RCC 7860 (cell line): ENCODE measurements at places on chromosomes 12 and 14.
A peak's percentile ranks its signal among the peaks of the same experiment; 100 is the strongest.

GRCh38 chr14:62957562-62957961, 87.7 kb downstream of the KCNH5 start:
- DNase-seq = peak; percentile 59

GRCh38 chr12:31742891-31743290, 14.1 kb upstream of the AMN1 start:
- no peak for DNase-seq

DNA sequence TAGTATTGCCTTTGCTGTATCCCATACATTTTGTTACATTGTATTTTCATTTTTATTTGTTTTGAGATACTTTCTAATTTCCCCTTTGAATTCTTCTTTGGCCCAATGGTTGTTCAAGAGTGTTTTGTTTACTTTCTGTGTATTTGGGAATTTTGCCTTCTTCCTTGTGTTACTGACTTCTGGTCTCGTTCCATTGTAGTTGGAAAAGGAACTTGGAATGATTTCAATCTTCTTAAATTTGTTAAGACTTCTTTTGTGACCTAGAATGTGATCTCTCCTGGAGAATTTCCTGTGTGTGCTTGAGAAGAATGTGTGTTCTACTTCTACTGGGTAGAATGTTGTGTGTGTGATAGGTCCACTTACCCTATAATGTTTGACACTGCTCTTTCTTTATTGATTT, 304.4 kb upstream of the RTL1 start:
- no peak for DNase-seq

GRCh38 chr14:21526672-21527317, 649 bp upstream of the SALL2 start:
- no peak for DNase-seq

DNA sequence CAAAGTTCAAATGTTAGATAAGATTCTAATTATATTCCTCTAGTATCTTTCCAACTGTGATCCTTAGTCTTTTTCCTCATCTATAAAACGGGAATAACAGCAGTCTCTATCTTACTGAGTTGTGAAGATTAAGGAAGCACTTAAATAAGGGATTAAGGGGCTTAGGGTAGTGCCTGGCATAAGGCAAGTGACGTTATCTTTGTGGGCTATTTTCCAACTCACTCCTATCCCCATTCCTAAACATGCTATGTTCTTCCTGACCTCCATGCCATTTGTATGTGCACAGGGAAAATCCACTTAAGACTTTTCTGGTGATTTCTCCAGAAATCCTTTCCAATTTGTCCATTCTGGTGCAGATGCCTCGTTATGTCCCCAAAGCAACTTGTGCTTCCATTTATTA, 33.3 kb downstream of the SUPT16H start:
- no peak for DNase-seq

GRCh38 chr12:810671-811415, 58.5 kb downstream of the WNK1 start:
- DNase-seq = no peak

- no peak for DNase-seq
Observed at GRCh38 chr12:51848326-51848727, at the start of gene FIGNL2. FIGNL2 (minus strand) TSS chr12:51848718; CDS start chr12:51822413, 26,305 bp downstream.

GRCh38 chr14:73634011-73634833, 10.6 kb upstream of the DNAL1 start:
- DNase-seq = no peak

GRCh38 chr12:63151623-63152320, 771 bp upstream of the AVPR1A start:
- DNase-seq = peak; percentile 12

GRCh38 chr12:728781-729180, 23.6 kb upstream of the WNK1 start:
- DNase-seq = no peak

DNA sequence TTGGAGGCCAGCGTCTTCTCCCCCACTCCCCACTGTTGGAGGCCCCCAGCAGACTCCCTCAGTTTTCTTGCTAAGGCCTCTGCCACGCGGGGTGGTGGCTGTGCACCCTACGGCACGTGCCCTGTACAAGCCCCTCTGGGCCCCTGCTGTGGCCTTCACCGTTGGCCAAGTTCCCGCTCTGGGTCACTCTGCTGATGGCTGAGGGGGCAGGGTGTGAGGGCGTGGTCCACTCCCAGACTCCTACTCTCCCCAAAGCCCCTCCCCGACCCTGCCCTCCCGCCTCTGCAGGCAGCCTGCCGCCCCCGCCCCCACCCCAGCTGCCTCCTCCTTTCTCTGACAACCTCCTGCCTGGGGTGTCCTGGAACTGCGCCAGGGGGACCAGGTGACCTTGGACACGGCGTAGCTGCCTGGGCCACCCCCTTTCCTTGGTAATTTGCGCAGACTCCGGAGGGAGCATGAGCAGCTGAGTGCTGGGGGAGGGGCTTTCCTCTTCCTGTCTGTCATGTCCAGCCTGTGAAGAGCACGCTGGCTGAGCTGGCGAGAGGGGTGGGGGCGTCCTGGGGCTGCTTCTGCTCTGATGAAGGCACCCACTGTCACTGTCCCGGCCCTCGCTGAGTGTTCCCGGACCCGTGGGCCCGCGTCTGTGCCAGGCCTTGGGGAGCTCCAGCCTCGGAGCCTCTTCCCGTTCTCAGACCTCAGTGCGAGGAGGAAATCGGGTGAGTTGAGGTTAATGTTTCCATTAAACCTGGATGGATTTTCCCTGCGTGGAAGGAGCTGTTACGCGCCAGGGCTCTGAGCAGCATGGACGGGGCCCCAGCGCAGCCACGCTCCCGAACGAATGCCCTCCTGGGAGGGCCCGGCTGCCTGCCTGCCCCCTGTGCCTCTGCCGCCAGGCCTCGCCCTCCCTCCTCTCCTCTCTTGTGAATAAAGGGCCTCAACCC, 85.0 kb downstream of the KIF26A start:
- no peak for DNase-seq

DNA sequence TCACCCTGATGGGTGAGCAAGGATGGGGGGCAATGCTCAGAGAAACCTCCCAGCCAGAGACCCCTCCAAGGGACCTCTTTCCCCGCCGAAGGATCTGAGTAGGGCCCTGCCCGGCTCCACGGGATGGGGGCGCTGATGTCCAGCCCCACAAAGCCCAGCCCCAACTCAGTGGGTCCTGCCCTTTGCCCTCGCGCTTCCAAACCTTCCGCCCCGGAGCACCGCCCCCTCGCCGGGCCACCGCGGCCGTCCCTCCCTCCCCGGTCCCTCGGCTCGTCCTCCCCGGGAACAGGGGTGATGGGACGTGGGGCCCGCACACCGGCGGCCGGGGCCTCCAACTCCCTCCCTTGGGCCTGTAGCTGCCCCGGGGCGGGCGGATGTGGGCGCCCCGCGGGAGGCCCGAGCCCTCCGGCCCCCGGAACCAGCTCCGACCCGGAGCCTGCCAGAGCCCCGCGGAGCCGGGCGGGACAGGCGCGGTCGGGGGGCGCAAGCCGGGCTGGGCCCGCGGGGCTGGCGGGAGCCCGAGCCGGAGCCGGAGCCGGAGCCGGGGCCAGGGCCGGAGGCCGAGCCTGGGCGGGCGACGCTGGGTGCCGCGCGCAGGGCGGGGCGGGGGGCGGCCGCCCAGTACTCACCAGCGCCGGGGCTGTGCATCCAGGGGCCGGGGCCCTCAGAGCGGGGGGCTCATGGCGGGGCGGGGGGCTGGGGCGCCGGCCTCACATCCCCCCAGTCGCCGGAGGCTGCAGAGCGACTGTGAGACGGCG, 386 bp downstream of the HDAC7 start:
- DNase-seq = no peak

GRCh38 chr14:55814064-55814463, 234.1 kb downstream of the KTN1 start:
- DNase-seq = peak; percentile 5

DNA sequence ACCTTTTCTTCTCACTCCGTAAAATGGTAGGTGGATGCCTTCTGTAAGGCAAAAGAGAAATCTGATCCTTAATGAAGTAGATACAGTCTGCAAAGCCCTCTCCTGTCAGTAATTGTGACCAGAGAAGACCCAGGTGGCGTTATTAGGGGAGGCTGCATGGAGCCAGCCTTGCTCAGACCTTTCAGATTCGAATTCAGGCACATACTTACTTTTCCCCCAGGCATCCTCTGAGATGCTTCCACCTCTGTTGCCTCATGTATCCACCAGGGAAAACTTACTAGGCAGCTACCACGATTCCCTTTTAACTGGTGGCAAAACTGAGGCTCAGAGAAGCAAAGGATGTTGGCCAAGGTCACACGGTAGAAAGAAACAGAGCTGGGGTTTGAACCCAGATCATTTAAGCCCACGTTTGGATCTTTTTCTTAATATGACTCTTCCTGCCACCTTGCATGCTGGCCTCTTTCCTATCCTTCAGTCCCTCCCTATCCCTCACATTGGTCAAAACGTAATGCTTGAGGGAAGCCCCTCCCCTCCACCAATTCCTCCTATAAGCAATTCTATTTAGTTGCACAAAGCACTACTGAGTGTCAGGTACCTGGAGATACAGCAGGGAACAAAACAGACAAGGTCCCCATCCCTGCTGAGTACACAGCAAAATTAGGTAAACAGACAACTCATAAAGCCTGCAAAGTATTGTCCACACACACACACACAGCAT, 179.4 kb downstream of the KSR2 start:
- DNase-seq = no peak

DNA sequence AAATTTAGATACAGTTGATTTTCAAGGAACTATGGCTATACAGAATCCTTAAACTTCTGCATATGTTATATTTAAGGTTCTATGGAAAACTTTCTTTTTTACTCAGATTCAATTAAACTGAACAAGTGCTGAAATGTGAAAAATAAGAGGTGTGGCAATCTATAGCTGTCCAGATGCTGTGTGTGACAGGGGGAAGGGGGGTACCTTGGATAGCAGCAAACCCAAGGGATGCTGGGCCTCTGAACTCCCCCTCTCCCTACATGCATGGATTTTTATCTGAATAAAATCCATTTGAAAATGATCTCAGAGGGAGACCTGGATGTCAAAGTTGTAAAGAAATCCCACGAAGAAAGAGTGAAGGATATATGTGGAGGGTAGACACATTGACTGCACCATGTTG, 82.8 kb upstream of the CCDC198 start:
- DNase-seq = no peak

GRCh38 chr12:76340680-76341435, 7.4 kb downstream of the BBS10 start:
- DNase-seq = no peak

- DNase-seq = no peak
Observed at GRCh38 chr14:56117765-56118610, at the start of gene PELI2. PELI2 (plus strand) TSS chr14:56118411; CDS start chr14:56118661, 250 bp downstream.

DNA sequence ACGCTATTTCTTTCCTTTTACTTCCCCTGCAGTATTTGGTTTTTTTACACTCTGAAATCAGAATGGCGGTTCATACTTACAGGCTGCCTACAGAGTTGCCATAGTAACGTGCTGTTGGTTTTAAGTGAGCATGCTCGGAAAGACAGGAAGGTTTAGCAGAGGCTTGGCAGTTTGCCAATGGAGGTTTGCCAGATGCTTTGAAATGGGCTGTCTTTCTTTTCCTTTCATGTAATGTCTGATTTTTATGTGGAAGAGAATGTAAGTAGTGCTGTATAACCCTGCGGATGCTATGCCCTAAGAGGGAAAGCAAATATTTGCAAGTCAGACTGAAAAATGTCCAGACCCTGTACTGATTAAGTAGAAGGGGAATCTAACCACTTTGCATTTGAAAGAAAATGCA, 32.8 kb downstream of the ARID4A start:
- peak; percentile 76 for DNase-seq

- DNase-seq = no peak
Observed at GRCh38 chr14:35471803-35472202, 62.2 kb upstream of the INSM2 start.

- no peak for DNase-seq
Observed at GRCh38 chr12:69457433-69457832, 12.8 kb upstream of the FRS2 start.

GRCh38 chr12:91104812-91105466, 6.4 kb downstream of the LUM start:
- no peak for DNase-seq

DNA sequence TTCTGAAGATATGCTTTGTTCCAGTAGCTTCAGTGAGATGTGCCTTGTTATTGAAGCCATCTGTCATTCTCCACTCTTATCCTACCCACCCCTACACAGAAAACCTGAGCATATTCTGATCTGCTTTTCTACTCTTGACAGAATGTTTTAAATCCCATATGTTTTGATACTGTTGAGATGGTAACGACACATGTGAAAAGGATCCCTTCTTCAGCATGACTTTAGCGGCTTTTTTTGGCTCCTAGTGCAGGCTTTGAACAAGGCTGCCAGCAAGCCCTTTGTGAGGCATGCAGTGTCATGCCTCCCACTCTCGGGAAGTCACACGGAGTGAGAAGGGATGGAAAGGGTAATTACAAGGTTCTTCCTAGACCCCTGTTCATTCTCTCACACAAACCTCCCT, 228.8 kb upstream of the RGS6 start:
- DNase-seq = no peak

GRCh38 chr14:104677512-104678332, 11.7 kb upstream of the INF2 start:
- DNase-seq = peak; percentile 43

DNA sequence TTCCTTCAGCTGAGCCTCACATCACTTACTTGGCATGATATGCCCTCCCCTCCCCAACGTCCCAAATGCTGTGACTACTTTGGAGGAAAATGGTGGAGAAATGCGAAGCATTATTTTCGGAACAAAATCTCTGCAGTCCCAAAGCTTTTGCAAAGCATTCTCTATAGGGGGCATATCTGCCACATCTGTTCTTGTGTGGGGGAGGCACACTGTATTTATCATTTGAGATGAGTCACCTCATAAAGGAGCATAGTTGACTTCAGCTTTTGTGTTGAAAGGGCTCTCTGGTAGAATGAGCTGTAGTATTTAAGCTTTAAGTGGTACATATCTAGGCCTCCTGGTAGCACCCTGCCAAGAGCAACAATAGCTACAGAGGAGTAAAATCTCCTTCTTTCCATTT, 447.5 kb downstream of the ADAMTS20 start:
- no peak for DNase-seq

DNA sequence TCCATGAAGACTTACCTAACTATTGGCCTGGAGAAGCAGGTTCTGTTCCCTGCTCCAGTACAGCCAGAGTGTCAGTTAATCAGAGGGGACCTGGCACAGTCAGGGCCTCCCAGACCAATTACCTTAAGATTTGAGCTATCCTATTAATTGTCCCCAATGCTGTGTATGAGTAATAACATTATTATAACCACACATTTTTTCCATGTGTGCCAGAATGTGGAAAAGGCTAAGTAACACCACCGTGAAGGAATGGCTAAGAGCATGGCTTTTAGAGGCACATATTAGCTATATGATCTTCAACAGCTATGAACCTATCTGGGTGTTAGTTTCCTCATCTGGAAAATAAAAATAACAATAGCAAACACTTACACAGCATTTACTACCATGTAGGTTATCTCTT, 111.1 kb upstream of the RAP1B start:
- no peak for DNase-seq

DNA sequence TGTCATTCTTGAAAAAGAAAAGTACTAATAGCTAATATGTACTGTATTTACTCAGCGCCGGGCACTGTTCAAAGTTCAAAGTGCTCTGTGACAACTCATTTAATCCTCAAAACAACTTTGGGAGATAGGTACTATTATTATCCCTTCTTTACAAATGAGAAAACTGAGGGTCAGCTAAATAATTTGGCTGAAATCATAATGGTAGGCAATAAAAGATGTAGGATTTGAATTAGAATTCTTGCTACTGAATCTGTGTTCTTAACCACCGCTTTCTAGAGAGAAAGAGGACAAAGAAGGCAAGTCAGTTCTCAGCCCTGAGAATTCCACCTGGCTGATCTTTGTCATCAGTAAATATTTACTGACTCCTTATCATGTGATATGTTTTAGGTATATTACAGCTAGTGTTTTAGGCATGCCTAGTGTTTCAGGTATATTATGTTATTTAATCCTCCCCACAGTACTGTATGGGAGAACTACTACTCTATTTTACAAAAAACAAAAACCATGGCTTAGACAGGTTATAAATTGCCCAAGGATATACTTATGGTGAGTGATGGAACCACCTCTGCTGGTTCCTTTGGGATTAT, 205.7 kb upstream of the GZMB start:
- no peak for DNase-seq
